Right lobe of liver (tissue), 6 donors: ENCODE measurements at places on chromosomes 2 and 18. TPM values are rescaled to one million over a fixed set of nuclear protein-coding genes. Genes with fewer than 3 reads are reported as not detected.

Gene ADRA2B
- total RNA-seq, result 8.1 TPM

Gene AGXT
- total RNA-seq, result 1,142 TPM

Gene CTDSP1
- 65.7 TPM for total RNA-seq

Gene SPHKAP
- not detected for total RNA-seq

- peak; percentile 76 for DNase-seq
Observed at GRCh38 chr2:48346124-48346536, 183.8 kb upstream of the STON1 start.

DNA sequence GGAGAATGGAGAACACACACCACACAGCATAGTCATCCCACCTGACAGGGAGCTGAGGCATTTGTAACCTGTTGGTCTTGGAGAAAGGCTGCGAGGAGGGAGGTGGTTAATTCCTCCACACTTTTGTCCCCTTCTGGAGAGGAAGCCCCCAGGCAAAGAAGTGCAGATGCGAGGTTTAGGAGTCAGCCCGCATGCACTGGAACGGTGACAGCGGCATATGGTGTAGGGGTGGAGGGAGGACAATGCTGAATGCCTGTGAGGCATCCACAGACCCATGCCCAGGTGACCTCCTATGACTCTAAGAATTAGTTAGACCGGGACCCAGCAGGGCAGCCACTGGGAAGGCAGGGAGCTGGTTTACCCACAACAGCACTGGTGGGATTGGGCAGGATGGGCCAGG lies 12.2 kb downstream of the SPATA3 start:
- DNase-seq, result no peak

- no peak for DNase-seq
Observed at GRCh38 chr2:186966015-186966414, 117.0 kb upstream of the ZSWIM2 start.

DNA sequence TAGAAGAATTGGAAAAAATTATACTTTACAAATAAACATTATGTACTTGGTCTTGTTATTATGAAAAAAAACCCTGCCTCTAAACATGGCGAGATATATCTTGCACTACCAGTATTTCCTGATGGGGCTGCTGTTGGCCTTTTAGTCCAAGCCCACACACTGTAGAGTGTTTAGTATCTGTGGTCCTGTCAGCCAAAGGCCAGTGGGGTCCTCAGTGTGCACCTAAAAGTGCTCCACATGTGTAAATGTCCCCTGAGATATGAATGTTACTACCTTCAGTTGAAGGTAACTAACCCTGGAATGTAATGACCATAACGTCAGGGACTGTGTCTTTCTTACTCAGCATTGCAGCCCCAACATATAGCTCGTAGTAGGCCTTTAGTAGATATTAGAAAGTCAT lies 71.1 kb upstream of the HK2 start:
- no peak for DNase-seq

- no peak for DNase-seq
Observed at GRCh38 chr2:64675860-64676259, 22.1 kb upstream of the SERTAD2 start.

GRCh38 chr2:41941831-41942230 lies 106.0 kb upstream of the PKDCC start:
- DNase-seq, result no peak
